ENCODE measurements at places on chromosomes 3 and 15.

GRCh38 chr15:27592036-27592760 is 506.9 kb downstream of the OCA2 start:
- no peak for DNase-seq

GRCh38 chr3:52820736-52821135 is 9.7 kb downstream of the ITIH4 start:
- peak; percentile 11 for DNase-seq

DNA sequence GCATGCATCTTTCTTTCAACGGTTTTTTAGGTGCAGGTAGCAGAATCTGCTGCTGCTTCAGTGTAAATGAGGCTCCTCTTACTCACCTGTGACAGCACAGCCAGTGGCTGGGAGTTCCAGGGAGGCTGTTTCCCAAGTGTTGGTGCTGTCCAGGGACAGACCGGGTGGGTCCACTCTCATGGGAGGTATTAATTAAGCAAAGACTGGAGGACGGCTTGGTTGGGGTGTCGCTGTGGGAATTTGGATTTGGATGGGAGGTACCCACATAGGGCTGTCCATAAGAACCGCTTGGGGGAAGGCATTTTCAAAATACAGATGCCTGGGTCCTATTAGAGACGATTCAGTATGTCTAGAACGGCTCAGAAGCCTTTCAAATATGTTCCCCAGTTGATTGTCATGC is 42.9 kb downstream of the SV2B start:
- DNase-seq, result no peak

DNA sequence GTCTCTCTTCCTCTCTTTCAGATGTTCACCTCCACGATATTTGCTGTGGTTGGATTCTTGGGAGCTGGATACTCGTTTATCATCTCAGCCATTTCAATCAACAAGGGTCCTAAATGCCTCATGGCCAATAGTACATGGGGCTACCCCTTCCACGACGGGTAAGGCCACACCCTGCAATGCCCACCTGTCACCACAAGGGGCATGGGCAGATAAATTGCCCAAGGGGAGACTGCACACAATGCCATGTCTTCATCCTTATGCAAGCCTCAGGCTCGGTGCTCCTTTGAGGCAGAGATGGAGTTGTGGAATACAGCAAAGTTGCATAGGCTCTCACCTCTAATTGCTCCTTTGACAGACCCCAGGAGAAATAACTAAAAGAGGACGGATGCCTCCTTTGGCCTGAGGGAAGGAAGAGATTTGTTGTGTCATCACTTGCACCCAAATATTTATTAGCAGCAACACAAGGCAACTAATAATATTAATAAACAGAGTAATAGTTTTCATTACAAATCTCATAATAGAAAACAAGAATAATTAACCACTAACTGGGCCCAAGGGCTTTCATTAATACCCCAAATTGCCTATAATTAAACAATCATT is 13.2 kb downstream of the TM4SF4 start:
- peak; percentile 38 for DNase-seq

DNA sequence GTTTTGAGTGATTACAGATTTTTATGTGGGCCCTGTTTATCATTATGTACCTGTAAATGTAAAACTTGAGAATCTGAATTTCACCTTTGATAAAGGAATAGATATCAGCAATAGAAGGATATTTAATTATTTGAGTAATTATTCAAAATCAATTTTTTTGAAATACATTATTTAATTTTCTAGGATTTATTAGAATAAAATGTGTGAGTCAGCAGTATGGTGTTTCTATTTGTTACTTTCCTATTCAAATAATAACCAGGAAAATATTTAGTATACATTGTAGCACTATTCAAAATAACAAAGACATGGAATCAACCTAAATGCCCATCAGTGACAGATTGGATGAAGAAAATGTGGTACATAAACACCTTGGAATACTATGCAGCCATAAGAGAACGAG is 22.1 kb downstream of the CAPN7 start:
- DNase-seq, result no peak

GRCh38 chr15:73346735-73347312 is 21.9 kb downstream of the HCN4 start:
- DNase-seq, result peak; percentile 61

DNA sequence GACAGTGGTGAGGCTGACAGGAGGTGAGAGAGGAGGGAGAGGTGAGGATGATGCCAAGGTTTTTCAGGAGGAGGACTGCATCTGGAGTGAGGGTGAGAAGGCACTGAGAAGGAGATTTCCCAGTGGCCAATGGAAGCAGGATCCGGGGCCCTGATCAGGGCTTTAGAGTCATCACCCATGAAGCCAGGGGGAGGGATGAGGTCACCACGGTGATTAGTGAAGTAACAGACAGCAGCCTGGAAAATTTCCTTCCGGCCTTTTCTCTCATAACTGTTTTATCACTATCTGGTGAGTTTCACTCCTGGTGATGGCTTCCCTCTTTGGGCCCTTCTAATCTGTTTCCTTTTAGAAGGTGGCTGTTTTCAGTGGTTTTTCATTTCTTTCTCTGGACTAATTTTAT is 80.5 kb upstream of the WNT5A start:
- DNase-seq, result no peak

- no peak for DNase-seq
Observed at GRCh38 chr3:75687323-75687722, 23.2 kb downstream of the FRG2C start.

GRCh38 chr15:50390554-50391264 is 33.5 kb upstream of the USP8 start:
- DNase-seq, result no peak

- no peak for DNase-seq
Observed at GRCh38 chr15:82103468-82103867, 57.6 kb upstream of the MEX3B start.

DNA sequence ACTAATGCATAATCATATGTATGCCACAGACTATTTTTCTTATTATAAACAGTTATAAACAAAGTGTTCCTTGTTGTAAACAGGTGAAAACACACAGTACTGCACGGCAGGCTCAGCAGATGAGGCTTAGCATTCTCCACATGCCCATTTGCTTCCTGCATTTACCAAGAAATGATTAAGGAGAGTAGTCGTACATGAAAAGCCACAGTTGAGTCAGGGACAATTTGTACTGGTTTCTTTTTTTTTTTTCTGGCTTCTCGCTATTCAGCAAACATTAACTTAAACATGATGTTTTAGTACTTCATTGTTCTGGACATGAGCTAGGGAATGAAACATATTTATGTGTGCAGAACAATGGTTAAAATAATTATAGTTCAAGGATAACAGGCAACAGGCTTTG is 63.4 kb downstream of the GHSR start:
- no peak for DNase-seq

DNA sequence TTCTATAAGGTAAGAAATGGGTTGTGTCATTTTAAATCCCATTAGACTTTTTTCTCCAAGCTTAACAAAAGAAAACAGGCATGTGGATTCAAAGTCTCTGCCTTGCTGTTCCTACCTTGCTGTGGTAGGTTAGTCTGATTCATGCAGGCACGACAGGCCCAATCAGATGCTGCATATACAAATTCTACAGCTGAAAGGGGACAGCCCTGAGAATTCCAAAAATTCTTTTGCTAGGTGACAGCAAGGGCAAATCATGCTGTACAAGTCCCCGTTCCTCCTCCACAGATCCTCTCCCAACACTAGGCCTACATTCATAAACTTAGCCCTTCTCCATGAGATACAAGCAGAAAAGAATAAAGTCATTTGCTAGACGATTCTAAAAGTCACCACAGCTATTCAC is 161.2 kb upstream of the THBS1 start:
- no peak for DNase-seq

DNA sequence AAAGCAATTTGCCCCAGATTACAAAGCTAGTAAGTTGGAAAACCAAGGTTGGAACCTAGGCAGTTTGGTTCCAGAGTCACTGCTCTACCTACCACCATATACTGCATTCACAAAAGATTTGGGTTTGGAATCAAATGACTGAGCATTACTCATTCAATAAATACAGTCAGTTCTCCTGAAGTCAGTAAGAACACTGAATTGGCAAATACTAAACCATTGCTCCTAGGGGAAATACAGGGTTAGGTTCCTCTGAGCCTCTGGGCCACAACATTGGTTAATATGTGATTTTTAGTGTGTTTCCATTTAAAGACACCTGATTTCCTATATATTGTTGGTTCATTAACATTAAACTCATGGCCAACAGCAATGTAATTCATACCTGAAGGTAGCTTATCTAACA is 2.1 kb upstream of the EIF5A2 start:
- DNase-seq, result no peak

- DNase-seq, result no peak
Observed at GRCh38 chr3:150825192-150825915, 62.4 kb upstream of the SIAH2 start.

GRCh38 chr3:151015181-151015580 is 42.7 kb upstream of the CLRN1 start:
- DNase-seq, result no peak

DNA sequence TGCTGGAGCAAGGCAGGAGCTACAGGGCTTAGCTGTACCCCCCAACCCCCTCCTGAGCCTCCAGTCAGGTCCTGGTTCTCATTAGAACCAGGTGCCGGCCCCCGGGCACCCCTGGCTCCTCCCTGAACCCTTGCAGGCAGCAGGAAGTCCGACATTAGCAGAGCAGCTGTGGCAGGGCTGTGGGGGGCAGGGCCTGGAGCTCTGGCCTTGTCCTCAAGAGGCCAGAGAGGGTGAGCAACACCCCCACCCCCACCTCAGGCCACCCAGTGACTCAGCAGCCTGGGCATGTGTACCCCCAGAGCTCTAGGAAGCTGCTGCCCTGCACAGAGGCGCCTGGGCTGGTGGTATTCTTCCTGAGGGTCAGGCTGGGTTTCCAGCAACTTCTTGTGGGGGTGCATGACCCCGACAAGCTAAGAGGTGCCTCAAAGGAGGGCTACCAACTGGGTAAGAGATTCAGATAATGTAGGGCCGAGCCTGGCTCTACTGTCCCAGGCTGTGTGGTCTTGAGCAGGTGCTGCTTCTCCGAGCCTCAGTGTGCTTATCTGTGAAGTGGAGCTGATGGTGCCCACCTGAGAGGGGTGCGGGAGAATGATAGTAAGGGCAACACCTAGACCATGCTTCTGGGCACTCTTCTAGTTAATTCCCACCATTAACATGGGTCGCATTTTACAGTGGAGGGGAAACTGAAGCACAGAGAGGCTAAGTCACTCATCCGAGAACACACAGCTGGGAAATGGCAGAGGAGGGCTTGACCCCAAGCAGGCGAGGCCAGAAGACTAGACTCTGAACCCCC is 16.0 kb downstream of the H1-8 start:
- DNase-seq, result no peak

DNA sequence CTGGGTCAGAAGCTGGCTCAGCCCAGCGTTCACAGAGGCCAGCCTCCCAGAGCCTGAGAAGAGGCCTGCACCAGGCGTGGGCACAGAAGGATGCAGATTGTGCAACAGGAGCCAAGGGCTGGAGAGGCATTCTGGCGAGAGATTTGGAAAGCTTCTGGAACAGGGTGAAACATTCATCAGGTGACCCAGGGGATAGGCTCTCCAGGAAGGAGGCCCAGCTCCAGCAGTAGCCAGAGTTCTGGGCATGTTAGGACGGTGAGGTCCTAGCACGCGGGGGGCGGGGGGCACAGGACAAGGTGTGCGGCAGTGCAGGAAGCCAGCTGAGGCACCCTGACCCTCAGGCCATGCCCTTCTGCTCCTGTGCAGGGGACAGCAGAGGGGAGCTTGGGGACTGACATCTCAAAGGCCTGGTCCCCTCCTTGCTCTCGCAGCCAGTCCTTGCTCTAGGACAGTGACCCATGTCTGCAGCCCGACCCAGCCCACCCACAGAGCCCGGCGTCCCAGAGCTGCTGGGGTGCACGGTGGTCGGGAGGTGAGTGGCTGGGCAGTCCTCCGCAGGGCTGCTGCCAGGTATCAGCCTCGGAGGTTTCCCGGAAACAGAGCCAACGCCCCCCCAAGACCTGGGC is 111.7 kb upstream of the KLF13 start:
- no peak for DNase-seq

- no peak for DNase-seq
Observed at GRCh38 chr15:38702178-38702912, 137.7 kb upstream of the RASGRP1 start.

DNA sequence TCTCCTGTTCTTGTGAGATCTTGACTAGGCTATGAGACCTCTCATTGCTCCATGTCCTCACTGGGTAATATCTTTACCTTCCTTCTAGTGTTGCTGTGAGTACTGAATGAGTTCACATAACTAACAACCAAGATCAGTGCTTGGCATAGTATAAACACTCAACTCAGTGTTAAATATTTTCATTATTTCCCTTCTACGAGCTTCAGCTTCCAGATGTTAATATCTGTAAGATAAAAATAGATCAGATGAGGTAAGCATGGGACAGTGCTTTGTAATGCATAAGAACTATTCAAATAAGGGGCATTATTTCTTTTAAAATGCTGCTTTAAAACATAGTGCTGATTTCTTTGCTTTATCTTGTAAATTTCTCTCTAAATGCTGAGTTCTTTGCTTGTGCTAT is 130.8 kb downstream of the DIPK2A start:
- DNase-seq, result no peak

- no peak for DNase-seq
Observed at GRCh38 chr3:123741041-123741511, 143.1 kb downstream of the MYLK start.

DNA sequence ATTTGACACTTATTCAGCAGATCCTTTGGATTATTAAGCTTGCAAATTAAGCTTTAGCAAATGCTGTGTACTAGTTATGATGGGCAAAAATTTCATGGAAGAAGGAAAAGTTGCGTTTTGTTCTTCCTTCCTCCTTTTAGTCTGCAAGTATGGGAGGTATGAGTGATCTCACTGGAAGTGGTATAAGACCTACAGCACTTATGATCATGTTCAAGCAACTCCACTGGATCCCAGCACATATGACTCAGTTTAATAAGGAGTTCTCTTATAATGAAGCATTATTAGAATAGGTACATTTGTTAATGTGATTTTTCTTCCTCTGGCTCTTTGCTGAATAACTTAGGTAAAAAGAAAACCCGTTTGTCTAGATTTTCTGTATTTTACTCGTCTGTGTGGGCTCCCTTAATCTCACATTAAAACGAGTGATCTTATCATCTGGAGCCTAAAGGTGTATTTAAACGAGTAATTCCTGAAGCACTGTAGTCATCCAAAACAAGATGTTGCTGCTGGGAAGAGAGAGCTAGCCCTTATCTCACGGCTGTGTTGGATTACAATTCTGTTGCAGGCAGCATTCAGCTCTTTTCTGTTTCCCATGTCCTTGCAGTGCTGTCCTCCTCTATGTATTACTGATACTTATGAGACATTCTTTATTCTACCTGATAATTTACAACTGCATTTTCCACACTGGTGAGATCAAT is 264.9 kb downstream of the GBE1 start:
- no peak for DNase-seq

DNA sequence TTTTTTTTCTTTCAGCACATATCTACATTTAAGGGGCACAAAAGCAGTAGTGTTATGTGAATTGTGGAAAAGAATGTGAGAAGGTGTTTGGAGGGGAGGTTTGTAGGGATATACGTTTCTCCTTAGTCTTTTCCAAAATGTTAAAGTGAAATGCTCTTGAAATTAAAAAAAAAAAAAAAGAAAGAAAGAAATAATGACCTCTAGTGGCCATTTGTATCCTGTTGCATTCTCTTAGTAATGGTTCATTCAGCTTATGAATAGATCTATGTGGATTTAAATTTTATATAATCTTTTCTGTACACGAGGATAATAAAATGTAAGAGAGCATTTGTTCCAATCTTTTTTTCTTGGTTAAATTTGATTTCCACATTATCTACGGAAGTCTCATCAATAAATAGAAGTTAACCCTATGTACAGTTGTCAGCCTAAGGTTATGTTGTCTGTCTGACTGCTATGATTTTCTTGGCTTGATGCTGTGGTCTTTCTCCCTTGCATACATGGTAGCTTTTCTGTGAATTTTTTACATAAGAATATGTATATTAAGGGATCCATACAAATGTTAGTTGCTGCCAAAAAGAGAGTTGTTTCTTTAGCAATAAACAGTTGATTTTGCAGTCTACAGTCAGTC is 1.7 kb downstream of the P2RY13 start:
- DNase-seq, result no peak
